ENCODE measurements at places on chromosomes 6 and 20.

GRCh38 chr6:103798166-103798565, 1061.6 kb downstream of the HACE1 start:
- DNase-seq: no peak

GRCh38 chr6:32741031-32741960, at the start of gene HLA-DQA2:
Gene HLA-DQA2, plus strand, starts transcription at chr6:32741391. Its CDS starts 53 bp downstream, at chr6:32741444.
- no peak for DNase-seq

GRCh38 chr20:17721802-17722486, 22.2 kb downstream of the BANF2 start:
- no peak for DNase-seq

DNA sequence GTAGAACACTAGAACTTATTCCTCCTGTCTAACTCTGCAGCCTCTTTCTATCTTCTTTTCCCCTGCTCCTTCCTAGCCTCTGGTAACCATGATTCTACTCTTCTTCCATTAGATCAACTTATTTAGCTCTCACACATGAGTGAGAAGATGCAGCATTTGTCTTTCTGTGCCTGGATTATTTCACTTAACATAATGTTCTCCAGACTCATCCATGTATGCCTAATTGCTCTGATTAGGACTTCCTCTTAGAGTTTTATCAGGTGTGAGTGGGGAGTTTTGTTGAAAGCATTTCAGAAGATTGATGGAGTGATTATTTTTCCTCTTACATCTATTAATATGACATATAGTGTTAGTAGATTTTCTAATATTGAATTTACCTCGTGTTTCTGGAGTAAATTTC, 140.4 kb downstream of the CDKAL1 start:
- DNase-seq: no peak

- no peak for DNase-seq
These were observed 115.6 kb downstream of the TMEM170B start for GRCh38 chr6:11653028-11653583.

GRCh38 chr20:49798718-49799117, 13.9 kb upstream of the SLC9A8 start:
- DNase-seq: no peak

- DNase-seq: no peak
These were observed 94.3 kb downstream of the CEBPB start for GRCh38 chr20:50284811-50285375.

DNA sequence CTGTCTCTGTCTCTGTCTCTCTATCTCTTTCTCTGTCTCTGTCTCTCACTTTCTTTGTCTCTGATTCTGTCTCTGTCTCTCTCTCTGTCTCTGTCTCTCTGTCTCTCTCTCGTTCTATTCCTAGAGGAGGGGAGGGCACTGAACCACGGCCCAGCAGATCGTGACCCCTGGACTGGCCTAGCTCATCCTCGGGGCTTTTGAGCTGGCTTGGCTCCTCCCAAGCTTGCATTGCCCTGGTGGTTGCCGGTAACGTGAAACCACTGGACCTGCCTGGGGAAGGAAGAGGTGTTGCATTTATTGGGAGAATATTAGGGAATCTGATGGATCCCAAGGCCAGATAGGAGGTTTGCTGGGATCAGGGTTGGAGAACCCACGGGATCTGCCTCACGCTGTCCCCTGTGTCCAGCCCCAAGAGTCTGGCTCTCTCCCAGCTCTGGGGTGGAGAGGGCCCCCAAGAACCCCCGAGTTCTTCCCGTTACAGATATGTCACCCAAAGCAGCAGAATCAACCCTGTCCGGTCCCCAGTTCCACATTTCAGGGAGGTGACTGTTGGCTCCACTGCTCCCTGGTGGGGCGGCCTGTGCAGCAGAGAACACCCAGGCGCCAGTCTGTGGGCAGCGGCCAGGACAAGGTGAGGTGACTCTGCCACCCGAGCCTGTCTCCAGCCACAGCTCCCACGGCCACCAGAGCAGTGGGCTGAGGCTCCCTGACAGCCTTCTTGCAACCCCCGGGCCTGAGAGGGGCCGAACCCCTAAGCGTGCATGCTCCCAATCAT, 228.3 kb downstream of the TTLL2 start:
- no peak for DNase-seq

Measured in activated CD8-positive, alpha-beta memory T cell treated with anti-CD3 and anti-CD28 coated beads for 1 hour (primary cell).